ENCODE measurements at places on chromosomes 5 and 9.

- no peak for DNase-seq
Observed at GRCh38 chr9:33185858-33186257, 18.7 kb upstream of the B4GALT1 start.

GRCh38 chr5:71563161-71563560 is 24.0 kb upstream of the MCCC2 start:
- no peak for DNase-seq

DNA sequence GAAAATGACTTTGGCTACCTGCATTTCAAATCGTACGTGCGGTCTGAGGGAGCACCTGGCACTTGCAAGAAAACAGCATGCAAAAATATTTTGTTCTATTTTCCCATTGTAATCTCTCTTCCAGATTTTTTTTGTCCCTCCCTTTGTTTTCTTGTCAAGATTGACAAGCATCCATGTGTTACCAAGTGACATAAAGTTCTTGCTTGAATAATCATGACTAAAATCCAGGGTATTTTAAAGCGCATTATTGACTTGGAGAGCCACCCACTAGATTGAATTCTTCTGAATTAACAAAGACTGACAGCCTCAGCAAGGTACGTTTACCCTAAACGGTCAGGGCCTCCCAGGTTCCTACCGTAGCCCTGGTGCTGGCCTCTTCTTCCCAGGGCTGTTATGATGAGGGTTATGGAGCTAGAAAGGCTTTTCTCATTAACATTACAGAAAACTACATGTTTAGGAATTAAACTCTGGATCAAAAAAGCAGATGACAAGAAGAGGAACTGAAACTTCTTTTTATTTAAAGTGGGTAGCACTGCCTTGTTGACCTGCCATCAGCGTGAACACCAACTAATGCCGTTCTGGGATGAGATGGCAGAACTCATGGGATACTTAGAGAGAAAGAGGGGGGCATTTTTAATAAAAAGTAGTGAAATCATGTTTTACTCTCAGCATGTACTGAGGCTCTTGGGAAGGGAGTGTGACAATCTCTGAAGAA is 297.0 kb downstream of the EFNA5 start:
- DNase-seq = no peak

DNA sequence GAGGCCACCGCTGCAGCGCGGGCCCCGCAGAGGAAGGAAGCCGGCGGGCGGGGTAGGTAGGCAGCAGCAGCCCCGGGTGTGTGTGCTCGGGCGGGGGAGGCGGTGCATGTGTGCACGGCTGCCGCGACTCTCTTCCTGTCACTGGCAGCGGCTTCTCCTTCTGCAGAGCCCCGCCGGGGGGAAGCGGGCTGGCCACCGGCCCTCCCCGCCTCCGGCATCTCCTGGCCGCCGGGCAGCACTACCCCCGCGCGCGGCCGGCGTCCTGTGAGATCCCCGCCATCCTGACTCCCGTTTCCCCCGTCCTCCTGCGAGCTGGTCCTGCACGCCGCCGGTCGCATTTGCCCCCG is 315 bp downstream of the PIK3R1 start:
- DNase-seq = no peak

DNA sequence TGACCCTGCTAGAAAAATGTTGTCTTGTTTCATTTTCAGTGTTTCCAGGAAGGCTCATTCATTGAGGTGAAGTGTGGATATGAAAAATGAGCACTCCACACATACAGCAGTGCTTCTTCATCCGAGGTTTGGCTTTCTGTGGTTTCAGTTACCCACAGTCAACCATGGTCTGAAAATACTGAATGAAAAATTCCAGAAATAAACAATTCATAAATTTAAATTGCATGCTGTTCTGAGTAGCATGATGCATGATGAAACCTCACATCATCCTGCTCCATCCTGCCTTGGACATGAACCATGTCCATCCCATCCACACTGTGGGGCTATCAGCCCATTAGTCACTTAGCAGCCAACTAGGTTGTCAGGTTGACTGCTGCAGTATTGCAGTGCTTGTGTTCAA is 10.4 kb upstream of the SLC45A2 start:
- no peak for DNase-seq

DNA sequence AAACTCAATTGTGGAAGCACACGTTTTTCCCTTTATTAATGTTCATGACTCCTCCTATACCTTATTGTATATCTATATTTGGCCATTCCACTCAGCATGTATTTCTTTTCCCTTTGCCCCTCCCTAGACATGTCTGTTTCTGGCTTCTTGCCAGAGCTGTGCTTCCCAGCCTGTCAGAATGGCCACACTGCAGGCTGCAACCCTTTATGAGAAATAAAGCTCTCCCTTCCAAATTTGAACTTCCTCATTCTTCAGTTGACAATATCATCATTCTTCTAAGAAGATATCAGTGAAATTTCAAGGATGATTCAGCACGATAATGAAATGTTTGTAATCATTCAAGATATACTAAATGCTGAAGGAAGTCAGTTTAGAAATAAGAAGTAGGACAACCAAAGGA is 107.6 kb upstream of the PRSS3 start:
- DNase-seq = peak; percentile 26

DNA sequence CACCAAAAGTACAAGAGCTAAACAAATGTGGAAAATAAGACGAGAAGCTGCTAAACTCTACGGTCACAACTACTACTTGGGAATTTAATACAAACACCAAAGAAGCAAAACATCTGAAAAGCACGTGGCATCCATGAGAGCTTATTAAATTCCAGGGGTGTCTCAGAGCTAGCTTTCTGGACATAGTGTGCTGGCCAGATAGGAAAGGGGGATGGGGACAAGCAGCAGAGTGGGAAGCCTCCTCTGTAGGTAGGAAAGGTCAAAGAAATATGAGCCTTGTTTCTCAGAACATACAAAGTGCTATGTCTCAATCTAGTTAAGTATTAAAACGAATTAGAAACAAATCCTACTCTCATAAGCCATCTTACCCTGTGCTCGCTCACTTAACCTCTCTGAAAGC is 51.3 kb upstream of the GOLPH3 start:
- DNase-seq = no peak

GRCh38 chr5:74638970-74639806 is 1.3 kb downstream of the ENC1 start:
- no peak for DNase-seq

- DNase-seq = no peak
Observed at GRCh38 chr9:90815944-90816357, 14.3 kb downstream of the SYK start.

GRCh38 chr9:92266486-92266885 is 27.0 kb downstream of the IARS1 start:
- no peak for DNase-seq

DNA sequence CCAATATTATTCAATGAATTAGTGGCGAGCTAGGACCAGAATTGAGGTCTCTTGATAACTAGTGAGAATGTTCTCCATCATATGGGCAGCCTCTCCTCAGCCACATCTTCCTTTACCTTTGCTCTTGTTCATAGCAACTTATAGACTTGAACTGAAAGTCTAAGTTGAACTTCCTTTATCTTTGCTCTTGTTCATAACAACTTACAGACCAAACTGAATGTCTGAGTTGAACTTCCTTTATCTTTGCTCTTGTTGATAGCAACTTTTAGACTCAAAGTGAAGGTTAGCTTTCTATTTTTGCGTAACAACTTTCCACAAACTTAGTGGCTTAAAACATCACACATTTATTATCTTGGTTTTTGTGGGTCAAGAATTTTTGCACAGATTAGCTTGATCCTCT is 146.4 kb upstream of the C9orf72 start:
- DNase-seq = no peak

DNA sequence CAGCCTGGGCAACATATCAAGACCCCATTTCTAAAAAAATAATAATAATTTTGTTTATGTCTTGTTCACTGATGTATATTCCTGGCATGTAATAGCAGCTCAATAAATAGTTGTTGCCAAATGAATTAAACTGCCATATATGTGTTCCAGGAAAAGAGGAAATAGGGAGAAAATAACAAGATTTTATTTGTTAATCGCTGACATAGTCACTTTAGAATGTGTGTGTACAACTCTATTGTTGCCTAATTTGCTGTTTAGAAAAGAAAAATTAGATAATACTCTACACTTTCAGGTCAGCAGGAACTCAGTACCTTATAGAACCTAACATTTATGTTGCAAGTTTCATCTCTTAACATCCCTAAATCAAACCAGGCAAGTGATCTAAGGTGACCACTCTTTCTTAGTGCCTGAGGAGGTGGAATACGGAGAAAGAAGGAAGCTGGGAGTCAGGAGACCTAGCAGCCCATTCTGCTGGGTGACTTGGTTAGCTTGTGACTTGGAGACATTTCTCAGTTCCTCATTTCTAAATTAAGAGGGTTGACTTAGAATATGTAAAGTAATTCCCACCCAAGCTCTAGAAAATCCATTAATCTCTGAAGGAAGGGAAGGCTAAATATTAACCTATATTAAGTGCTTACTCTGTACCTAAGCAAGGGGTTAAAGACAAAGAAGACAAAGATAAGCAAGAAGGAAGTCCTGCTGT is 110.3 kb upstream of the IQGAP2 start:
- no peak for DNase-seq

GRCh38 chr5:51977014-51977413 is 593.8 kb downstream of the ISL1 start:
- DNase-seq = no peak

DNA sequence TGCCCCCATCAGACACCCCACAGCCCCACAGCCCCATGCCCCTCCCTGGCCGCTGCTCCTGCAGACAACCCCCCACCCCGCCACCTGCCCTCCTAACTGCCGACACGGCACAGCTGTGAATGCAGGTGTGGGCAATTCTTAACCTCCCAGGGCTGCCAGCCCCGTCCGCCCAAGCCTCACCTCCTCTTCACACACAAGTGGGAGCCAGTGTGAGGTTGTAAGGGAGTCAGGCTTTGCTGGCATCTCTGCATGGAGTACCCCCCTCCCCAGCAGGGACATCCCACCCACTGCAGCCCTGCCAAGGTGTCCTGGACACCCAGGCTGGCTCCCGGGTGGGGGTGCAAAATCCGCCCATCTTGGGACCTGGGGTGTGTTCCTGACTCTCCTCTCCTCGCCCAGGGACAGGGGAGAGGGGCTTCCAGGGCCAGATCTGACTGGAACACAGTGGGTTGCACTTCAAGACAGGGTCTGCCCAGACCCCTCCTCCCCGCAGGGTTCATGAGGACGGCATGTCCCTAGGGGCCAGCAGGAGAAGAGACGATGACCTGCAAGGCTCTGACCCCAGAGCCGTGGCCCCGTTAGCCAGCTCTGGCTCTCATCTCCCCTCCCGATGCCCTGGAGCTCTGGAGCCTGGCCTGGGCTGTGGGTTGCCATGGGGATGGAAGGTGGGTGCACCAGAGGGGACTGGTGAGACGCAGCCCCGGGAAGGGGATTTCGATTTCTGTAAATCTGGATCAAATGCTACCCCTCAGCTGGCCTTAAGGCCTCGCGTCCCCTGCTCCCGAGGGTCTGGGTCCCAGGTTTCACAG is 34.4 kb downstream of the SARDH start:
- DNase-seq = no peak

GRCh38 chr9:93059011-93059714 is 662 bp downstream of the SUSD3 start:
- no peak for DNase-seq

DNA sequence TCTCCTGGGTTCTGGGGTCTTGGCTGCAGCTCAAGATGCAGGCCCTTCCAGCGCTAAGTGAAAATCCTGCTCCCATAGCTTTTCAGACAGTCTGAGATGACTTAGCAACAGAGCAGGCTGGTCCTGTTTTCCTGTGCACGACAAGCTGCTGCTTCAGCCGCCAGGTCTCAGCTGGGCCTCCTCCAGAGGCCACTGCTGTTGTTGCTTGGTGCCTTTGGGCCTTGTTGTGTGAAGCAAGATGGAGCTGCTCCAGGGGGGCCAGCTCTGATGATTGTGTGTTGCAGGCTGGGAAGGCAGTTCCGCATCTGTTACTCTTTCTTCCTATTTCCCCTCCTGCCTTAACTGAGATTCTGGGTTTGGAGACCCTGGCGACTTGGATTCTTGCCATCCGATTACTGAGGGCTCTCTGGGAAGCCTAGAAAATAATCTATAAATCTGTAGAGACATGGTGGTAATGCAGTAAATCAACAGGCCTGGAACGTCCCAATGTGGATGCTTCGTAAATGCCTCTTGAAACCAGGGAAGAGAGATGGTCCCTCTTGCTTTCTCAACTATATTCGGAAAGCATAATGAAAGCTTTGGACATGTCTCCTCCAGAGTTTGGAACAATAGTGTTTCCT is 3.2 kb downstream of the MAP1B start:
- DNase-seq = no peak

GRCh38 chr9:85521371-85522197 is 220.2 kb downstream of the AGTPBP1 start:
- no peak for DNase-seq

DNA sequence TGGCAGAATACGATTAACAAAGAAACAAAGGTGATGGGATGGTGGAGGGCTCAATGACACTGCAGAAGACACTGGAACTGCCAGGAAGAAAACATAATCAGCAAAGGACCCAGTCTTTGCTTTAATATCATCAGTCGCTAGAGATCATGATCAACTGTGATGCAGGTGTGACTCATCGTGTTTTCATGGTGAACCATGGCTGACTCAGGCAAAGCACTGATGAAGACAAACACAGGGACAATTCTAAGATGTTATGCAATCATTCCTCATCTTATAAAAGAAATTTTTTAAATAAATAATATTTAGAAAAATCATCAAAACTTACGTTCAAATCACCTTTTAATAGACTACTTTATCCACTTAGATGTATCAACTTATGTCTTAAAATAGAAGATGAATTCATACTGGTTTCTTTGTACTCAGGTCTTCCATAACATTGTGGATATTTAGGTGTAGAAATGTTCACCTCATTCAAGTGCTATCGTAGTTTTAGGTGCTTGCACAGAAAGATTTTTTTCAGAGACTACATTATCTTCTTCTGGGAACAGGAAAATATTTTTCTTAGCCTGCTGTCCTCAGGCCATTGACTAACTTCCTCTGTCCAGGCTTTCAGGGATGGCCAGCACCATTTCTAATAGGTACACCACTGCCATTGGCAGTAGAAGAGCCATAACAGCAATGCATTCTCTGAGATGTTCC is 673.4 kb upstream of the MEF2C start:
- DNase-seq = no peak

GRCh38 chr5:100590867-100591266 is 55.7 kb downstream of the FAM174A start:
- DNase-seq = no peak

DNA sequence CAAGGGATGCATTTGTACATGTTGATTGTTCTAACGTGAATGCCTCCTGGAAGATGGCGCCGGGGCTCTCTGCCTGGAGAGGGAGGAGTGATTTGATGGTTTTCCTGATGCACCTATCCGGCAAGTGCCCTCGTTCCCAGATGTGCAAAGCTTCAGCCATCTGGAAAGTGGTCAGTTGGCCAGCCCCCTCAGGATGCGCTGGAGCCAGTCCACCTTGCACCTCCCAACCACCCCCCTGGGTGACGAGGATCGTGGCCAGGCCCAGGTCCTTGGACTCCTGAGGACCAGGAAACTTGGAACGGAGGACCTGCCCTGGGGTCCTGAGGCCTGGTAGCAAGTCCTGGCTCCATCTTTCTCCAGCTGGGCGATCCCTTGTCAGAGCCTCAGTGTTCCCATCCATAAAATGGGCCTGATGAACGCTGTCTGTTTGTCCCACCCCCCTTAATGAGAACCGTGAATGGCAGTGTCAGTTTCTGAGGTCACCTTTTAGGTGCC is 23.6 kb upstream of the RNU6ATAC start:
- DNase-seq = no peak
